CD8-positive, alpha-beta memory T cell (primary cell): ENCODE measurements at places on chromosomes 3 and 15. TPM values are rescaled to one million over a fixed set of nuclear protein-coding genes. Genes with fewer than 3 reads are reported as not detected.

- no peak for DNase-seq
- no peaks in the 10 kb centered on the region for H3K27me3 ChIP-seq
- no peak overlapping the region for H3K27ac ChIP-seq
- no peaks in the 10 kb centered on the region for H3K36me3 ChIP-seq
- no peak overlapping the region for H3K4me3 ChIP-seq
Observed at GRCh38 chr15:63856711-63857460, 23.1 kb upstream of the HERC1 start.

DNA sequence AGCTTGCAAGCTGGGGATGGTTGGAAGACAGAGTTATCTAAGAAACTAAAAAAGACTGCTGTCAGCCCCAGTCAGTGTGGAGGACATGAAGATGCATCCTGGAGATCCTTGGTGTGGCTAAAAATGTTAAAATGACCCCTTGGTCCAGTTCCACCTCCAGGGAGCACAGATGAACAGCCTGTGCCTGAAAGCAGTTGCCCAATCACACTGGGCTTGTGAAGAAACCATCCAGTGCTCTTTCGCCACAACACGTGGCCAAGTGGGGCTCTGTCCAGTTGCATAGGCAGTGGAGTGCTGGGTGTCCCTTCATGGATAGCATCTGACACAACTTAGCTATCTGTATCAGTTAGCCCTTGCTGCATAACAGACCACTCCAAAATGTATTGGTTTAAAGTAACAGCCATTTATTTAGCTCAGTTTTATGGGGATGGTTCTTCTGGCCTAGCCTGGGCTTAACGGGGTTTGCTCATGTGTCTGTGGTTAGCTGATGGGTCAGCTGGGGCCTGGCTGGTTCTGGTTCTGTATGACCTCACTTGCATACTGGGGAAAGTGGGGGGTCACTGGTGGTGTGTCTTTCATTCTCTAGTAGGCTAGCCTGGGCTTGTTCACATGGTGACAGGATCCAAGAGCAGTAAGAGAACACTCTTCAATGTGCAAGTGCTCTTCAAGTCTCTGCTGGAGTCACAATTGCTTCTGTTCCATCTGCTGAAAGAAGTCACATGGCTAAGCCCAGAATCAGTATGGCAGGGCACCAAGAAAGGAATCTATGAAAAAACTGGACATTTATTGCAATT, 226.2 kb downstream of the PDCD6IP start:
- H3K36me3 ChIP-seq = no peaks in the 10 kb centered on the region
- H3K27me3 ChIP-seq = no peaks in the 10 kb centered on the region
- no peak overlapping the region for H3K4me3 ChIP-seq
- H3K27ac ChIP-seq = no peak overlapping the region
- H3K4me1 ChIP-seq = no peaks in the 10 kb centered on the region

GRCh38 chr3:149941946-149942345, 28.7 kb downstream of the PFN2 start:
- H3K36me3 ChIP-seq = no peaks in the 10 kb centered on the region
- DNase-seq = no peak
- H3K27ac ChIP-seq = no peak overlapping the region
- peaks cover under 1% of the 10 kb centered on the region for H3K4me1 ChIP-seq

DNA sequence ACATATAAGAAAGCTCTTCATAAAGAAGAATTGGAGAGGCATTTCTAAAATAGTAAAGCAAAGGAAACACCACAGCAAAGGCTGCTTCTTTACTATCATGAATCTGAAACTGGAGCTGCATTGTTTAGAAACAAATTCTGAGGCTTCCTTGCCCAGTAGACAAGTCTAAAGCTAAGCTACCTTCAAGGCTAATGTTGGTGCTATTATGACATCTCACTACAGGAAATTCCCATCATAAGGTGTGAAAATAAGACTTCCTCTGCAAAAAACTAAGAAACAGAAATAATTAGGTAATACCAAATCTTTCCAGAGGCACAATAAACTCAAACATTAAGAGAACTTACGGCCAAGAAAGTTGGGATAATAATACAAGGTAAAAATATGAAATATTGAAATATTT, 89.9 kb upstream of the P3H2 start:
- H3K4me3 ChIP-seq = no peak overlapping the region
- H3K27ac ChIP-seq = no peak overlapping the region
- no peak for DNase-seq
- H3K36me3 ChIP-seq = no peaks in the 10 kb centered on the region

DNA sequence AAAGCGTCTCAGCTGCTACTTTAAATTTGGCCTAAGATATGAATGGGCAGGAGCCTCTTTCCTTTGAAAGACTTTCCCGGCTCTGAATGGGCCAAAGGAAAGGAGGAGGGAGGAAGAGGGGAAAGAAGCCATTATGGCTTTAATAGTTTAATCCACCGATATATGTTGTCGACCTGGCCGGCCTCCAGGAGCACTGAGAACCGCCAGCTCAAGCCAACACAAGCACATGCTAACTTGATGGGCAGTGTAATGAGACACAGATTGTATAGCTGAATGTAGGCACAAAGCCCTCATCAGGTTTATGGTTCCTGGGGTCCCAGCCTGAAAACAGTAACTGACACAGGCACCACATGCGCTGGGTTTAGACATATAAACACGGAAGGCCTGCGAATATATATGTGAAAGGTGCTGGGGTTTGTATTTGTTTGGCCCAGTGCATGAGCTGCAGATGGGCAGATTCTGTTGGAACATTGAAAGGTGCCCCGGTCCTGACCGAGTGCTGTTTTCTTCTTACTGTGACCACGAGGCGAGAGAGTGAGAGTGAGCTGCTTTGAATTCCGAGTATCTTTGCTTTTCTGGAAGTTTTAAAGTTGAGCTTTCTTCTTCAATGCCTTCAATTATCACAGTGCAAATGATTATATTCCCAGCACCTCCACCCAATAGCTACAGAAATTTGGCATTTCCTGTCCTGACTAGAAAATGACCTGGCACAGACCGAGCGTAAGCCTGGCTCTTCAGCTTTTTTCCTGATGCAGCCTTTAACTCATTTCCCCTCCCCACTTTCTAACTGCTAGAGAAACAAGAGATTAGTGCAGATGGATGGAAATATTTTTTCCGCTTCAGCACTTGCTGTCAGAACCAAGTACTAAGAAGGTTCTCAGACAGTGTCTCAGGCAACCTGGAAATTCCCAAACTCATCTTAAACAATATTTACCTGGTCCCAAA, 267.3 kb downstream of the RORA start:
- no peaks in the 10 kb centered on the region for H3K36me3 ChIP-seq
- no peak overlapping the region for H3K4me3 ChIP-seq
- no peak overlapping the region for H3K27ac ChIP-seq
- no peaks in the 10 kb centered on the region for H3K27me3 ChIP-seq
- H3K4me1 ChIP-seq = no peaks in the 10 kb centered on the region

- no peaks in the 10 kb centered on the region for H3K27me3 ChIP-seq
- no peak overlapping the region for H3K27ac ChIP-seq
- no peaks in the 10 kb centered on the region for H3K4me1 ChIP-seq
- no peak for DNase-seq
- H3K36me3 ChIP-seq = no peaks in the 10 kb centered on the region
Observed at GRCh38 chr3:155112661-155113389, 32.7 kb downstream of the MME start.

GRCh38 chr3:149970716-149971402, at the start of gene PFN2:
PFN2 (minus strand) TSS chr3:149970895; CDS start chr3:149970856, 39 bp downstream.
- peak within 1 kb of the TSS; percentile 58 for H3K4me3 ChIP-seq
- peak; percentile 60 for DNase-seq
- no peaks in the 10 kb centered on the region for H3K36me3 ChIP-seq
- peaks cover 3% of the 10 kb centered on the region for H3K27me3 ChIP-seq
- peaks cover 10% of the 10 kb centered on the region for H3K4me1 ChIP-seq
- H3K27ac ChIP-seq = no peak within 1 kb of the TSS

GRCh38 chr3:140062461-140062860, 127.5 kb downstream of the CLSTN2 start:
- H3K27me3 ChIP-seq = no peaks in the 10 kb centered on the region
- DNase-seq = no peak
- H3K27ac ChIP-seq = no peak overlapping the region
- no peaks in the 10 kb centered on the region for H3K36me3 ChIP-seq
- no peak overlapping the region for H3K4me3 ChIP-seq
- H3K4me1 ChIP-seq = no peaks in the 10 kb centered on the region

DNA sequence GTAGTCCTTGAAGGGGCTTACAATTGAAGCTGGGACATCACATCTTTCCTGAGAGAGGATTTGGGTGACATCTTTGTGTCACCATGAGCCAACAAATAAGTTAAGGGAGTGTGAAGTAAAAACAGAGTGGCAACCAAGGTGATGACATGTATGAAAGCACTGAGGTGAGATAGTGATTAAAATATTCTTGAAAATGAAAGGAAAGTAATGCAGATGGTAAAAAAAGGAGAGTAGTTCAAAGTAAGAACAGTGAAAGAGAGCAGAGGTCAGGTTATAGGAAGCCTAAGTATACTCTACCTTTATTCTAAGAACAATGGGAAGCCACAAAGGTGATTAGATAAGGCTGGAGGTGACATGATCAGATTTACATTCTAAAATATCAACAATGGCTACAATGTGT, 486.1 kb downstream of the DIPK2A start:
- no peak for DNase-seq
- H3K27ac ChIP-seq = no peak overlapping the region
- no peaks in the 10 kb centered on the region for H3K36me3 ChIP-seq

GRCh38 chr3:15851735-15852134, 54.0 kb upstream of the ANKRD28 start:
- H3K4me3 ChIP-seq = no peak overlapping the region
- no peak overlapping the region for H3K27ac ChIP-seq
- H3K4me1 ChIP-seq = peaks cover 3% of the 10 kb centered on the region
- DNase-seq = no peak
- H3K36me3 ChIP-seq = no peaks in the 10 kb centered on the region

- H3K4me1 ChIP-seq = no peaks in the 10 kb centered on the region
- DNase-seq = no peak
- H3K4me3 ChIP-seq = no peak overlapping the region
- no peak overlapping the region for H3K27ac ChIP-seq
- no peaks in the 10 kb centered on the region for H3K36me3 ChIP-seq
Observed at GRCh38 chr3:183904833-183905780, 20.4 kb upstream of the PARL start.

DNA sequence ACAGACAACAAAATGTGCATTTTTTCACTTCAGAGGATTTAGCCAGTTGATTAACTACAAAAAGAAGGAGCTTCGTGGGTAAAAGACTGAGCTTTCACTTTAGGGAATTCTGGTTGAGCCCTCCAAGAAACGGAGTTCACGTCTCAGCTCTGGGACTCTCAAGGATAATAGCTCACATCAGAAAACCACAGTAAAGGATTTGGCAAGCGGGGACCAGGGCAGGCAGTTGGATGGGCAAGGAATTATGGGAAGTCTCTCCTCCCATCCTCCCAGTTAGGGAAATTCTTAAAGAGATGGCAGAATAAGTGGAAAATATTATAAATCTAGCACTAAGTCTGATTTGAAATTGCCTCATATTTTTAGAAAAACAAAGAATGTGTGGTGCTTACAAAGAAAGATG, 188.3 kb upstream of the EOMES start:
- no peak overlapping the region for H3K27ac ChIP-seq
- no peaks in the 10 kb centered on the region for H3K36me3 ChIP-seq
- peaks cover 11% of the 10 kb centered on the region for H3K4me1 ChIP-seq
- no peak for DNase-seq

DNA sequence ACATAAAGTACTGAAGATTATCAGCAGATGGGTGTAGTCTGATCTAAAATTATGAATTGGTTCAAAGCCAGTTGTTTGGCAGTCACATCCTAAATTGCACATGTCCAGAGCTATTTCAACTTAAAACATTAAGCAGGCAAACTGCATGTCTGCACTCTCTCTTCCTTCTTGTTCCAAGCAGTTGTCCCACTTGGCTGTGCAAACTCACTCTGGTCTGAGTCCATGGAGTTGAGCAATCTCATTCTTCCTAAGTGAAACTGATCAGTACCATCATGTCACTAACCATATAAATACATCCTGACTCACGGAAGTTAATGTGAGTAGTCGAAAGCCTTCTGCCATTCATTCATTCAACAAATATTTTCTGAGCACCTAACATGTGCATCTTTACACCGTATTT, 353.0 kb downstream of the ROBO1 start:
- DNase-seq = no peak
- no peaks in the 10 kb centered on the region for H3K4me1 ChIP-seq
- no peak overlapping the region for H3K4me3 ChIP-seq
- no peaks in the 10 kb centered on the region for H3K27me3 ChIP-seq

DNA sequence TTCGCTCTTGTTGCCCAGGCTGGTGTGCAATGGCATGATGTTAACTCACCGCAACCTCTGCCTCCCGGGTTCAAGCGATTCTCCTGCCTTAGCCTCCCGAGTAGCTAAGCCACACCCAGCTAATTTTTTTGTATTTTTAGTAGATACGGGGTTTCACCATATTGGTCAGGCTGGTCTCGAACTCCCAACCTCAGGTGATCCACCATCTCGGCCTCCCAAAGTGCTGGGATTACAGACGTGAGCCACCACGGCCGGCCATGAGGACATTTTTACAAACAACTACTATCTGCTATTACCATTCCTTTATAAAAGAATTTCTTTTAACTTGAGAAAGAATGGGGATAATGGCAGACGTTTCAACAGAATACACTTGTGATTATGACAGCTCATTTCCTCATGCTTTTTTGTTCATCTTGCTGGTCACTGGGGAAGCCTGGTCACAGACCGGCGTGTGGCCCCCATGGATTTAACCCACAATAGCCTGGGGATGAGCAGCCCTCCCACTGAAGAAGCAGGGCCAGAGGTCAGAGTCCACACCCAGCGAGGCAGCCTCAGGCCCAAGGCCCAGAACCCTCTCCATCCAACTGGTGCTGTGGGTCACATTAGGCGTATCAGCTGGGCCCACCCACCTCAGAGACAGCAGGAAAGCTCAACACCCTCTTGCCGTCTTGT, 112.0 kb downstream of the LIPC start:
- no peak overlapping the region for H3K27ac ChIP-seq
- H3K27me3 ChIP-seq = no peaks in the 10 kb centered on the region
- no peak for DNase-seq
- no peak overlapping the region for H3K4me3 ChIP-seq

DNA sequence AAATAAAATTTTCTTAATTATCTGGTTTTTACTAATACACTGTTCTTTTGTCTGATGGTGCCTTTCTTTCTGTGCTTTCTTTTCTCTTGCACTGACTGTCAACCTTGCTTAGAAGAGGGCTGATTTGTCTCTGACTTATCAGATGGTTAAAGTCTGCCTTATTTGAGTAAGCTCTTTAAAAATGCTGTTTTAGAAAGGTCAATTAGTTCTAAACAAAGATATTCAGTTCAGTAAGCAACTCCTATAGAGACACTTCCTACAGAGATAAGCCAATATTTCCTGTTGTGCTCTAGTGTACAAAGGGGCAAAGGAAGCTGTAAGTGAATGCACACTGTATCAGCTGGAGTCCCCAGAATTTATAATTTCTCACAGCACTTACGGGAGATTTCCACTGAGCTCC, 153.4 kb upstream of the TSPAN3 start:
- no peak for DNase-seq
- no peak overlapping the region for H3K4me3 ChIP-seq
- H3K27ac ChIP-seq = no peak overlapping the region

The ASB7 gene
- 14.9 TPM for total RNA-seq

The GOLGA8S gene
- not detected for total RNA-seq

The TF gene
- 0.26 TPM for total RNA-seq

The CNTN3 gene
- total RNA-seq = not detected

The AAGAB gene
- 66.6 TPM for total RNA-seq

The CFAP91 gene
- total RNA-seq = 0.77 TPM

The RAB8B gene
- 165 TPM for total RNA-seq

The CPB1 gene
- total RNA-seq = not detected

The NR2C2 gene
- 46.7 TPM for total RNA-seq

The GPR149 gene
- not detected for total RNA-seq
